Hematopoietic multipotent progenitor cell treated with erythropoietin and hydrocortisone succinate and interleukin-3 and kit ligand, for 4 days (in vitro differentiated cells): ENCODE measurements at places on chromosomes 11 and 22.

- DNase-seq, result no peak
These were observed 334 bp downstream of the CADM1 start for GRCh38 chr11:115503886-115504275.

DNA sequence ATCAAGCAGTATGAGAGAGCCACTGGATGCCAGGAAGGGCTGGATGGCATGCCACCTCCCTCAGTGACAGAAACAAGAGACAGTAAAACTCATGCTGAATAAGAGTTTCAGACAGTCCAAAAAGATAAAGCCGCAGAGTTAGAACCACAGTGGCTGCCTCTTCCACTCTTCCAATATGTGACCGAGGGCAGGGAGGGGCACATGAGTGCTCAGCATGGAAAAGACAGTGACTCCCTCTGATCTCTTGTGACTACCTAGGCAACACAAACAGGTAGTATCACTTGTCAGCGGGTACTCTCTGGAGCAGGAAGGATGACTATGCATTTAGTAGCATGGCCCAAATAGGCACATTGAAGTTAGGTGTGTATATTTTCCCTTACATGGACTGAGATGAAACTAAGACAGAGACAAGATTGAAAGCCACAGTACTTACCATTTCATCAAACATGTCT lies 295.4 kb downstream of the CADM1 start:
- no peak for DNase-seq

- peak; percentile 70 for DNase-seq
These were observed 6.0 kb downstream of the P2RX6 start for GRCh38 chr22:21020802-21021429.

DNA sequence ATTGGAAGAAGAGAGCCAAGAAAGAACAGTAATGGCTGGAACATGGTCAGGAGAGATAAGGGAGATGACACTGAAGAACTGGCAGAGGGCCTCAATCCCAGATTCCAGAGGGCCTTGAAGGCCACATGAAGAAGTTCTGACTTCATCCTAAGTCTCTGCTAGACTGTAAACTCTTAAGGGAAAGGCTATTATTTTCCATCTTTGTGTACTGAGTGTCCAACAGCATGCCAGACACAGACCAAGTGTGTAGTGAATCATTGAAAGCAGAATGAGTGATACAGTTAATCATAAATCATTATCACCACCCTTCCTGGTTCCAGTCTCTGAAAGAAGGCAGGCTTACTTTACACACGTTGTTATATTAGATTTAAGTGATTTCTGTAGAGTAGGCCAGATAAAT lies 185.3 kb upstream of the C11orf87 start:
- no peak for DNase-seq

GRCh38 chr22:29481265-29482000 lies 1.4 kb downstream of the NEFH start:
- DNase-seq, result peak; percentile 24

GRCh38 chr11:57205041-57205641 lies 23.4 kb downstream of the LRRC55 start:
- peak; percentile 12 for DNase-seq

DNA sequence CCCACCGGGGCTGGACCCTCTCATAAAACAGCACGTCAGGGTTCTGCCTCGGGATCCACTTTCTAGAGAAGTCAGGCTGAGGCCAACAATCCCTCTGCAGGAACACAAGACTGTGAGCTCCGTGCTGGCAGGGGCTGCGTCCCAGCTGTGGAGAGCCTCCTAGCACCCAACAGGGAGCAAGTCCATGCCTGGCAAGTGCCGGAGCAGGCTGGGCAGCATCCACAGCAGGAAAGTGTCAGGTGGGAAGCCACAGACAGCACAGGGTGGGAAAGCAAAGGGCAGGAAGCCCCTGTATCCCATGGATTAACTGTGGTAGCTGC lies 682.3 kb downstream of the TBC1D22A start:
- DNase-seq, result no peak

DNA sequence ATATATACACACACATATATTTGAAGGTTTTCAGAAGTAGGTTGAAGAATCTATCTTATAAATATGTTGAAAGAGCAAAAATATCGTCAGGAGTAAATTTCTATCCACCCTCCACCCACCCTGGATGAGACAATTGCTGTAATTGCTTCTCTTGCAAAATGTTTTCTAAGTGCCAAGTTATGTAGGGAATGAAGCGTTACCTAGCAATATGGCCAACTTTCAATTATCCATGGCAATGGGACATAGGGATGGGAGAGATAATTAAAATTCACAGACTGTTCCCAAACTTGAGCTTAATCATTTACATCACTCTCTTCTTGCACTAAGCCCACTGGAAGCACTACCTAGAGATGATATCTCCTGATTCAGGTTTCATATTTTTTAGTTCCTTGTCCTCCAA lies 806.2 kb upstream of the RAG2 start:
- DNase-seq, result no peak

GRCh38 chr11:69293819-69294505 lies at the start of gene MYEOV:
TSS of gene MYEOV (plus strand) at chr11:69294155. CDS start at chr11:69295355, 1,200 bp downstream.
- peak; percentile 90 for DNase-seq

DNA sequence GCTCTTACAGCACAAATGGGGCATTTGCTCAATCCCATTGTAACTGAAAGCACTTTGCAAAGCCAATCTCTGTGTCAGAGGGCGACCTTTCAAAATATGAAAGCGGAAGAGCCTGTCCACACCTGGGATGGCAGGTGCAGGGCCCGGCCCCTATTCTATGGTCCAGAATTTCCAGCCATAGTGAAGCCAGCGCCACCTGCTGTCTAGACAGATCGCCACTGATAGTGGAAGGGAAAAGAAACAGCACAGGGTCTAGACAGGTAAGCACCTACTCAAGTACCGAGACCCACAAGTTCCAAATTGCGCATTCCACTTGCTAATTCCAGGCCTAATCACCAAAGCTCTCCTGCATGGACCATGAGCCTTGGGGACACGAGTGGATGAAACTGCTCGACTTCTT lies 141.4 kb downstream of the NTM start:
- DNase-seq, result peak; percentile 36

DNA sequence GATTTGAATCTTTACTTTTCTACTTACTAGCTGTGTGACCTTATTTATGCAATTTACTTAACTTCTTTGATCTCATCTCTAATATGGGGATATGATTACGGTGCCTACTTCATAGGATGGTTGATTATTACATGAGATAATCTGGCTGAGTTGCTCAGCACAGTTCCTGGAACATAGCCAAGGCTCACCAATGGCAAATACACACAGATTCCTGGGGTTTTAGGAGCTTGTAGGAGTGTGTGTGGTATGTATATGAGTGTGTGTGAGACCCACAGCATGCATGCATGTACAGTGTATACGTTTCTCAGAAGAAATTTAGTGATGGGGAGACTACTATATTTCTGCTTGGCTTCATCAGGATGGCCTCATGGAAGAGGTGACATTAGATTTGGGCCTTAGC lies 256.9 kb downstream of the KIRREL3 start:
- no peak for DNase-seq

DNA sequence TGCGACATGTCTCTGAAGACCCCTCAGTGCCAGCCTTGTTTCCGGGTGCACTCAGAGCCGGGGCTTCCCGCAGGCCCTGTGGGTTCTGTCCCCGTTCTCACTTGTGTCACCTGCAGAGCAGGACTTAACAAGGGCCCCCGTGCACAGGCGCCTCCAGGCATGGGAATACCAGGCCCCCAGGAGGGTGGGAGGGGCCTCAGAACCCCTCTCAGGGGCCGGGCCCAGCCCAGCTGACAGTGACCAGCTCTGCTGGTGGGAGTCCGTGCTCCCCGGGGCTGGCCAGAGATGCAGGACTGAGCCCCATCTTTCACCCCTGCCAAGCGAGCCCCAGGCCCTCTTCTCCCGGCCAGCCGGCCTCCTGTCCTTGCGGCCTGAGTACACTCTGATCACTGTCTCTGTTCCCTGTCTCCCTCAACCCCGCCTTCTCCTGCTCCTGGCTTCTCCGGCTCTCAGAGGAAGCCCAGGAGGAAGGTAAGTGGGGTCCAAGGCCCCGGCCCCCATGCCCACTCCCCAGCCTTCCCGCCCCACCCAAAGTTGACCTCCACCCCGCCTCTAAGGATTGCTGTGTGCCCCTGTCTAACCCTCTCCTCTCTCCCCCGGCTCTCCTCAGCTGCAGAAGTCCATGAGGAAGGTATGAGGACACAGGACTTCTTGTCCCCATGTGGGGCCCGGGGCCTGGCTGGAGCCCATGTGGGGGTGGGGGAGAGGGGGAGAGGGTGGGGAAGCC lies 5.3 kb downstream of the TNNT3 start:
- DNase-seq, result no peak

- DNase-seq, result no peak
These were observed 732 bp upstream of the SORL1 start for GRCh38 chr11:121451178-121451985.

GRCh38 chr11:75400146-75400865 lies 988 bp downstream of the RPS3 start:
- peak; percentile 41 for DNase-seq

- no peak for DNase-seq
These were observed 38.5 kb upstream of the TCF20 start for GRCh38 chr22:42308892-42309468.

DNA sequence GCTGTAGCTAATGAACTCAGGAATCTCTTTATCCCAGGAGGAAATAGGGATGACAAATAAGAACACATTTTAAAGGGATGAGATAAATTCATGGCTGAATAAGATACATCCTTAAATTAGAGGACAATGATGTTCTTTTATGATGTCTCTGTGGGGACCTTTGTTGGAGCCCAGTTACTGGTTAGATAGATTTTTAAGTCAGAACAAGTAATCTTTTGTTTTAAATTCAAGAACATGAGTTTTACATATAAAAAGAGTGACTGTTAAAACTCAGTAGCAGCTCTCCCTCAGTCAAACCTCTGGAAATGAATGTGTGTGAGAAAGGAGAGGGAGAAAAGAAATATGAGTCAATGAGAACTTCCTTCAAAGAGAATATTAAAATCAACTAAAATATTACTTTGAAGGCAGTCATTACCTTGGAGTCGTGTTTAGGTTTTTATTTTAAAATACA lies 241.6 kb downstream of the SWAP70 start:
- DNase-seq, result no peak

GRCh38 chr11:285894-286220 lies 3.1 kb upstream of the PGGHG start:
- DNase-seq, result no peak

GRCh38 chr22:29700900-29701154 lies 19.0 kb upstream of the CABP7 start:
- DNase-seq, result no peak

- DNase-seq, result no peak
These were observed 385.6 kb upstream of the LRRC4C start for GRCh38 chr11:41845066-41845465.

GRCh38 chr11:57321388-57322255 lies 3.1 kb downstream of the TNKS1BP1 start:
- DNase-seq, result peak; percentile 89

- DNase-seq, result no peak
These were observed 34.9 kb downstream of the SBF1 start for GRCh38 chr22:50439871-50440331.

DNA sequence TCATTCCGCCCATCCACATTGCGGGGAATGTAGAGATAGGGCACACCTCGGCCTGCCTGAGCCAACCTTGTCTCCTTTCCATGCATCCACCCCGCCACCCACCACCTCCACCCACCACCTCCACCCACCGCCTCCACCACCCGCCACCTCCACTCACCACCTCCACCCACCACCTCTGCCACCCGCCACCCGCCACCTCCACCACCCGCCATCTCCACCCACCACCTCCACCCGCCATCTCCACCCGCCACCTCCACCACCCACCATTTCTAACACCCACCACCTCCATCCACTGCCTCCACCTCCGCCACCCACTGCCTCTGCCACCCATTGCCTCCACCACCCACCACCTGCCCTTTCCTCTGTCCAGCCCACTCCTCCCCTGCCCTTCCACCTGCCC lies 78.4 kb downstream of the IGLL1 start:
- no peak for DNase-seq

DNA sequence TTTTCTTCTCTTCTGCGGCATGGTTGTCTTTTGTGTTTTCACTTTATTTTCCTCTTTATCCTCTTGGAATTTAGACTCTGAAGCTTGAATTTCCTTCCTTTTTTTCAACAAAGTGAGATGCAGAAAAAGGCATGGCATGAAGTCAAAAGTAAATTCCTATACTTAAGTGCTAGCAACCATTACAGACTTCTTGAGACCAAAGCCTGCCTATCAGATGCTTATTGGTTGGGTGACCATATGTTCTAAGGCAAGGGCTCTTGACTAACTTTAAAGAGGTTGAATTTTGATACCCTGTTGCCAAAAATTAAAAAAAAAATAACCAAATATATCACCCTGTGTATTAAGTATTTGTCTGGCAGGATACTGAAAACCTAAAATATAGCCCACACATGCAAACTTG lies 237.4 kb downstream of the TMEM135 start:
- no peak for DNase-seq

- peak; percentile 68 for DNase-seq
These were observed 28.4 kb downstream of the NAP1L4 start for GRCh38 chr11:2963761-2964160.

- DNase-seq, result peak; percentile 25
These were observed 66.3 kb downstream of the PRDM11 start for GRCh38 chr11:45212566-45213315.

- no peak for DNase-seq
These were observed 605.0 kb upstream of the CADM1 start for GRCh38 chr11:116109228-116109627.

GRCh38 chr11:69707176-69707575 lies 3.4 kb upstream of the FGF19 start:
- DNase-seq, result no peak

- no peak for DNase-seq
These were observed 60.9 kb downstream of the SCGB1A1 start for GRCh38 chr11:62479631-62480201.
